Tongue (tissue), 3 donors: ENCODE measurements at places on chromosomes 11 and 22. TPM values are rescaled to one million over a fixed set of nuclear protein-coding genes. Genes with fewer than 3 reads are reported as not detected.

GRCh38 chr11:78304201-78304600 is 113.4 kb downstream of the GAB2 start:
- no peak for DNase-seq

- no peak for DNase-seq
These were observed 7.3 kb upstream of the SCGB1A1 start for GRCh38 chr11:62411524-62411923.

GRCh38 chr11:24623121-24623520 is 126.3 kb downstream of the LUZP2 start:
- no peak for DNase-seq

- no peak for DNase-seq
These were observed 40.3 kb downstream of the OR5B17 start for GRCh38 chr11:58318532-58318931.

GRCh38 chr11:606245-606644 is 9.5 kb downstream of the IRF7 start:
- DNase-seq = no peak

CD3D gene
- total RNA-seq = not detected

OR2AG2 gene
- not detected for total RNA-seq

DNA sequence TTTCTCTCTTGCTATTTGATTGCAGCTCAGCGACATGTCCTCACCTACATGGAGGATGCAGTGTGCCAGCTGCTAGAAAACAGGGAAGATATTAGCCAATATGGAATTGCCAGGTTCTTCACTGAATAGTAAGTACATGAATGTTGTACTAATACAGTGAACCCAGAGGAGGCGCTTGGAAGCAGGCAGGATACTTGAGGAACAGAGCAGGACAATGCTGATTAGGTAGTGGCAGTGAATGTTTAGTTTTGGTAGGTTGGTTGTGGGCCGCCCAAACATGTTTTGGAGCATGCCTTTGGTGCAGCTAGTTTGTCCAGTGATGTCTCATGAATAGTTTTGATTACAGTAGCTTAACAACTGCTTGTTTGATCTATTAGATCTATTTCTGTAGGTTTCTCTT is 50.6 kb downstream of the CSTPP1 start:
- no peak for DNase-seq

- DNase-seq = no peak
These were observed 138.1 kb upstream of the SORL1-AS1 start for GRCh38 chr11:121590772-121591404.

DNA sequence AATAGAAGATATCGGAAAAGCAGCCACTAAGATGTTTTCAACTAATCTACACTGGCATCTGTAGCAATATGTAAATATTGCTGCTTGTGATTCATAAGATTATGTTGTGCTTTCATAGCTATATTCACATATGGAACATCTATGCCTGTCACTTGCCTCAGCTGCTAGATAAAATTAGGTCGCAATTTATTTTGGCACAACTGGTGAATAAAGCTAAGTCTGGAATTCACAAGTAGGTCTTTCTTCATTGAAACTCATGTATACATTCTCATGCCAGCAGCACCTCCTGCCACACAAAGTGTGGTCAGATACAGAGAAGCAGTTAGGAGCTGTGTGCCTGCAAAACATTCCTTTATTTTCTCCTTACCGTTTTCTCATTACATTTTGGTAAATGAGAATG is 543.3 kb upstream of the CHORDC1 start:
- peak; percentile 15 for DNase-seq

- peak; percentile 65 for DNase-seq
These were observed 1.4 kb upstream of the TAGLN start for GRCh38 chr11:117197516-117198456.

- DNase-seq = peak; percentile 88
These were observed 51.2 kb upstream of the EMID1 start for GRCh38 chr22:29154364-29155048.

DNA sequence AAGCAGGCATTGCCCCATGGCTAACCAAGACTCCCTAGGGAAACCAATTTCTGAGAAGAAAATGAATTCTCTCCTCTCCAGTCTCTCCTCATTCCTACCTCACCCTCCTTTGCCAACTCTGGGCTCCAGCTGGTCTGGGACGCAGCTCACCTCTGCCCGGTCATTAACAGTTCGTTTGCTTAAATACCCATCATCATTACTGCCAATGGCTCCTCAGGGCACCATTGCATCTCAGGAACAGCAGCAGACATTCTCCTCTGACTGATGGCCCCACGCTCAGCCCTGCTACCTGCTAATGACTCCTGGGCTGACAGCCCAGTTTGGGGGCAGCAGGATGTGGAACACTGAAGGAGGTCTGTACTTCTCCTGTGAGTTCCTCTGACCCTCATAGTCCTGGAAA is 462.0 kb downstream of the INSC start:
- no peak for DNase-seq

TENM4 gene
- total RNA-seq = 63.7 TPM

DNA sequence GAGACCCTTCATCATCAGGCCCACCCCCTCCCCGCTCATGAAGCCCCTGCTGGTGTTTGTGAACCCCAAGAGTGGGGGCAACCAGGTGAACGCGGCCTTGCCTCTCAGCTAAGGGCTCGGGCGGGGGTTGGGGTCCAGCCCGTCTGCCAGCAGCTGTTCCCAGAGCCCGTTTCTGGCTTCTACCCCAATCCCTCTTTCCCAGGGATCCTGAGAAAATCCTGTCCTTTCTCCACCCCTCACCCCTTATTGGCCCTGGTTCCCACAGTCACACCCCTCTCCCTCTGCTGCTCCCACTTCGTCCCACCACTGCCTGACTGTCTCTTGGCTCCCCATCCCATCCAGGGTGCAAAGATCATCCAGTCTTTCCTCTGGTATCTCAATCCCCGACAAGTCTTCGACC is 9.4 kb upstream of the MDK start:
- peak; percentile 80 for DNase-seq

RASL10A gene
- total RNA-seq = 12.3 TPM

DDX25 gene
- not detected for total RNA-seq

- DNase-seq = no peak
These were observed 13.7 kb upstream of the DEPDC7 start for GRCh38 chr11:33001751-33002542.

DNA sequence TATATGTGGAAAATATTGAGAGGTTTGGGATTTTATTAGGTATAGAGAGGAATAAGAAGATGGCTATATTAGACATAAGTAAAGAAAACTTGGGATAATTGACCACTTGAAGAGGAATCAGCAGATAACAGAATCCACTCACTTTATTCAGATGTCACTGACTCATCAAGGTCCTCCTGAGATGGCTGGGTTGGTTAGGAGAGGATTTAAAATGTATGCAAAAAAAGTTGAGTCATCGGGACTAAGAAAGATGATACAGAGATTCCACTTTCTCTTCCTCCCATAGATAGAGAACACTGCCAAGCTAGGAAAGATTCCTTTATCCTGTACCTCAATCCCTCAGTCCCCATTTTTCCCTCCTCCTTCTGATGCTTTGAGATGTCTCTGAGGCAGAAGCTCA is at the start of gene OR6A2:
Gene OR6A2, minus strand, starts transcription at position 288 of the 400 bp plus-strand sequence. CDS start 3,981 bp downstream, outside the sequence.
- DNase-seq = no peak

DNA sequence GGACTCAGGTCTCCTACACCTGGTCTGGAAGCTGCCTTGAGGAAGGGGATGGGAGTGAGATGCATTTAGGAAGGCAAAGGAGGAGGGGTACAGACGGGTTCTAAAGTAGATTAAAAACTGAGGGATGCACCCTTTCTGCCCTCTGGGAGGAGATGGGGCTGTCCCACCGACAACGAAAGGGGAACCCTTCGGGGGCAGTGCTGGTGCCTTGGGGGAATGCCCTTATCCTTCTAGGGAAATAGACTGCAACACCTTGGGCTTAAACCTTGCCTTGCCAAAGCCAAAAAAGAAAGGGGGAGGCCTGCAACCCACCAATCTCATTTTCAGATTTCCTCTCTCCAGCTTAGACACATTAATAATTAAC is 89.8 kb downstream of the PLEKHA7 start:
- no peak for DNase-seq

C11orf52 gene
- 1.8 TPM for total RNA-seq

TRPT1 gene
- total RNA-seq = 53.3 TPM

LGALS12 gene
- total RNA-seq = not detected

RIN1 gene
- 7.1 TPM for total RNA-seq

C11orf21 gene
- total RNA-seq = 0.10 TPM

- DNase-seq = no peak
These were observed 28.8 kb upstream of the CHORDC1 start for GRCh38 chr11:90251599-90251998.

DNA sequence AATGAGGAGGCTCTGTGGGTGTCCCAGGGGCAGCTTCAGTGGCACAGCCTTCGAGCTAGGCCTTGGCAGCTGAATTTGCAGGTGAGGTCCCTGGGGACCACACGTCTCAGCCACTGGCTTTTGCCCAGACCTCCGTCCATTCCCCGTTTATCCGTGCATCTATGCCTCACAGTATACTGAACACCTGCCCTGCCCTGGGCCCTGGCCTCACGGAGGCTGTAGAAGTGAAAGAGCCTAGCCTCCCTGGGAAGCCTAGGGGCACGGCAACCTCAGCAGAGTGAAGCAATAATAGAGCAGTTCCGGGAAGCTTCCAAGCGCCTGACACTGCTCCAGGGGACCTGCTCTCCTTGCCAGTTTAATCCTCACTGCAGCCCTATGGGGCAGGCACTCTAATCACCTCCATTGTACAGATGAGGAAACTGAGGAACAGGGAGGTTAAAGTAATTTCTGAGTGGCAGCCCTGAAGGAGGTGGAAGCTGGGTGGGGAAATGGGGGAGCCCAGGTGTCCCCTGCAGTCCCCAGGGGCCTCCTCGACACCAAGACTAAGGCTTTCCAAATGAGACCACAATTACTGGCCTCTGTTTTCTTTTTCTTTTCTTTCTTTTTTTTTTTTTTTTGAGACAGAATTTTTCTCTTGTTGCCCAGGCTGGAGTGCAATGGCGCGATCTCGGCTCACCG is 2.7 kb upstream of the NFAM1 start:
- DNase-seq = no peak

GRCh38 chr11:133164986-133165385 is 367.3 kb downstream of the OPCML start:
- DNase-seq = no peak

DNA sequence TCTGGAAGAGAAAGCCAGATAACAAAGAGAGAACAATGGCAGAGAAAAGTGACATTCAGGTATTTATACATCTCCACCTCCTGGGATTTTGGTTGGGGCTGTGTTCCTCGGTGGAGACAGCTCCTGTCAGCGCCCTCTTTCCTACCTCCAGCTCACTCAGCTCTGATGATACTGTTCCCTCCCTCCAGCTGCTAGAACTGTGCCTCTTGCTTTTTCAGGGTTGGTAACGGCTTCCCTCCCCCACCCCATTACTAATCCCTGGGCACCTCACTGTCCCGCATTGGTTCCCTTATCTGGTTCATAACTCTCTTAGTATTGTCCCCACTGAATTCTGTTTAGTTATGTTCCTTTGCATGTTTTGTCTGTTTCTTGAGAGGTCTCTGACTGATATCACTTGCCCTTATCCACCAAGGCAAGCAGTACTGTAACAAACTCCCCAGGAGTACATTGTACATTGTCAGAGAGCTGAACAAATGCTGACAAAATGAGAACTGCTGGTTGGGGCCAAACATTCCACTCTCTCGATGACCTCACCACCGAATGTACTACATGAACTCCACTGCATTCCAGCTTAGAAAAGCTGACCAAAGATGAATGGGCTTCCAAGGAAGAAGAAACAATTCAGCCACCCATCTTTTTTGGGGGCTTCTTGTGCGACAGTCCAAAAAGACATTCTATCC is 5.7 kb upstream of the FBXO3 start:
- peak; percentile 54 for DNase-seq

DNA sequence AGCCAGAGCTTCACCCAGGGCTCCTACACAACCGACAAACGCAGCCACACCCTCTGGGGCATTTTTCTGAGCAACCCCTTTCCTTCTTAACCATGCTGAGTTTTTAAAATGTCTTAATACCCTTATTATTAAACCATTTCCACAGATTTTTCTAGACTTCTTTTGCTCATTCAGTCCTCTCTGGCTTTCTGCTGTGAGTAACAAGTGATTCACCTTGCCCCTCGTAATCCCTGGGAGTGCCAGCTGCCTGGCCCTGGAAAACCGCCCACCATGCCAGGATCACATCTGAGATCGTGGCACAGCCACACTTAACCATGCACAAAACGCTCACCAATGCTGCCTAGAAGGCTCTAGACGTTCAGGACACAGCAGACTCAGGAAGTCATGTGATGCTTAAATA is 25.4 kb downstream of the YPEL1 start:
- no peak for DNase-seq

DMC1 gene
- total RNA-seq = 3.9 TPM

GRCh38 chr11:116931206-116931953 is 94.0 kb upstream of the APOA1 start:
- peak; percentile 37 for DNase-seq

PARVA gene
- total RNA-seq = 26.3 TPM

GRCh38 chr11:22177186-22177585 is 15.7 kb upstream of the ANO5 start:
- DNase-seq = no peak

SLC22A12 gene
- total RNA-seq = not detected

FAM83F gene
- 6.3 TPM for total RNA-seq

GRCh38 chr22:35337932-35338331 is 38.2 kb downstream of the TOM1 start:
- DNase-seq = no peak

GRCh38 chr11:65862191-65862735 is 2.0 kb downstream of the MUS81 start:
- DNase-seq = no peak

GUCD1 gene
- 100 TPM for total RNA-seq

GRCh38 chr22:29343313-29343805 is 27.9 kb upstream of the RASL10A start:
- peak; percentile 70 for DNase-seq

RAG1 gene
- total RNA-seq = 2.2 TPM

ART1 gene
- 4.2 TPM for total RNA-seq

BBOX1 gene
- 1.1 TPM for total RNA-seq

DNA sequence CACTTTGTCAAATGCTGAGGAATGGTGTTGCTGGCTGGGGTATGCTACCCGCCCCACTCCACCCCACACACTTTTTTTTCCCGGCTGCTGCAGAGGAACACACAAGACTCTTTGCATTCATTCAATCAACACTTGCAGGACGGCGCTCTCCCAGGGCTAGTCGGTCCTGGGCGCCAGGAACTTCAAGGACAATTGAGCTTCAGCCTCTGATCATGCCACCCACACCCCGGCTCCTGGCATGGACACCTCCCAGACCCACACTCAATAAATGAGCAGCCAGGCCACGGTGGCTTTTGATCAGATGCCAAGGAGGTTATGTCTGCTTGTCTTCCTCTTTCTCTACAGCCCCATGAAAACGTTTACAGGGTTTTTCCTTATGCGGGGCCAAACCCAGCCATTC is 19.8 kb downstream of the TPST2 start:
- DNase-seq = no peak

- DNase-seq = peak; percentile 42
These were observed 62.7 kb downstream of the PAK1 start for GRCh38 chr11:77411137-77411707.

GRCh38 chr11:77999446-78000030 is 5.1 kb upstream of the INTS4 start:
- DNase-seq = no peak
